Astrocyte of the cerebellum (primary cell): ENCODE measurements at places on chromosomes 12 and 14.

GRCh38 chr14:22908601-22909000, 10.3 kb downstream of the RBM23 start:
- DNase-seq, result no peak

GRCh38 chr14:44444454-44444853, 62.6 kb downstream of the FSCB start:
- no peak for DNase-seq

GRCh38 chr14:73719361-73719760, 5.2 kb upstream of the PNMA1 start:
- no peak for DNase-seq

DNA sequence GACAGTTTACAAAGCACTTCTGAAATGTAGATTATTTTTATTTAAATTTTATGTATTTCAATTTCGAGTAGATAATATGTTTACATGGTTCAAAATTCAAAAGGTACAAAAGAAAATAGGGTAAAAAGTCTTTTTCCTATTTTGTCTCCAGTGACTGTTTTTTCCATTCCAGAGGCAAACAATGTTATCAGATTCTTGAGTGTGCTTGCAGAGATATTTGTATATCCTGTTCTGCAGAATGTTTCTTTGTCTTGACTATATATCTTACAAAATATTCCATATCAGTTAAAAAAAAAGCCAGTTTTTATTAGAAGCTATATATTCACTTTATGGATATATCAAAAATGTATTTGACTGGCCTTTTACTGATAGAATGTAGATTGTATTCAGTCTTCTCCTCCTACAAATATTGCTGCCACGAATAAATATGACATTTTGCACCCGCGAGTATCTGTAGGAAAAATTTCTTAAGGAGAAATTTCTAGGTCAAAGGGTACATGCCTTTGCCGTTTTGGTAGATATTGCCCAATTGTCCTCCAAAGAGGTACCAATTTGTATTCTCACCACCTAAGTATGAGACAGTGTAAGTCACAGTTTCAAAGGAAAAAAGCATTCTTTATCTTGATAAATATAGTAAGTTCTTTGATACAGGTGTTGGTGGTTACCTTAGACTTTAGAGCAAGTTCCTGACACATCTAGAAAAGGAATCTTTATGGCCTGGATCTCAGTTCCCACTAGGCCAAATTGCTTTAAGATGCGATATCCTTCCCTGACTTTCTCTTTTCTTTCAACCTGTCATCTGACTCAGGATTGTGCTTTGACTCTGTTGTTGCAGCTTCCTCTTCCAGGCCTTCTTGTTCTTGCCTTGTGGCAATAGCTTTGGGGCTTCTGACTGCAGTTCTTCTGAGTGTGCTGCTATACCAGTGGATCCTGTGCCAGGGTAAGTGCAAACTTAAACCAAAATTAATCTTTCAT, 2.3 kb downstream of the KLRG1 start:
- DNase-seq, result no peak

DNA sequence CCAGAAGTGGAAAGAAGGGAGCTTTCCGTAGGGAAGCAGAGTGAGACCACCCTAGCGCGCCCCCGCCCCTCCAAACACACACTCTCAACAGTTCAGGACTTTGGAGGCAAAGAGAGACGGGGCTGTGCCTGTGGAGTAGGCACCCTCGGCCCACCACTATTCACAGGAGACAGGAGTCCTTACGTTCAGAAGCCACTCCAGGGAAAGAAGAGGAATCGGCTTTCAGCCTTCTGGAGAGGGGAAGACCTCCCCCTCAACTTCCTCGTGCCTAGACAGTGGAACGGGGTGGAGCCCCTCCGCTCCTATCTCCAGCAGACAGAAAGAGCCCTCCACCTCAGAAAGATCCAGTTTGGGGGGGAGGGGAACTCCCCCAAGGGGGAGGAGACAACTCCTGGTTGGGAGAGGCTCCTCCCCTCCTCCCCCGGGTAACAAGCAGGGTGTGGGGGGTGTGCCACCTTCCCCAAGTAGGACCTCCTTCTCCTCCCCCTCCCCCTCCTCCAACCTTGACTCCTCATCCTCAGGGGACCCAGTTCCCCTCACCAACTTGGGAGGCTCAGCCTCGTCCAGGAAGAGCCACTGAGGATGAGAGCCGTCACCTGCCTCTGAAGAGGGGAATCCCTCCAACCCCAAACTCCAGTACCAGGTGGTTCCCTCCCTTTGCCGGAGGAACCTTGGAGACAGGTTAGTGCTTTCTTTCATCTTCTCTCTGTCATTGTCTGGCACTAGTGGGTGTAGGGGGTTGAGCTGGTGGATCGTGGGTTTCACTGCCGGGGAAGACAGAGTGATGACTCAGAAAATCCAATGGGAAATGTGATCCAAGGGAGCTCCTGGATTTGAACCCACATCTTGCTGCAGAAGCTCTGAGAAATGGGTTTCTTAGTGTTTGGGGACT, 883 bp downstream of the FOXJ2 start:
- DNase-seq, result no peak

GRCh38 chr14:74425525-74426201, 347 bp downstream of the SYNDIG1L start:
- DNase-seq, result no peak

DNA sequence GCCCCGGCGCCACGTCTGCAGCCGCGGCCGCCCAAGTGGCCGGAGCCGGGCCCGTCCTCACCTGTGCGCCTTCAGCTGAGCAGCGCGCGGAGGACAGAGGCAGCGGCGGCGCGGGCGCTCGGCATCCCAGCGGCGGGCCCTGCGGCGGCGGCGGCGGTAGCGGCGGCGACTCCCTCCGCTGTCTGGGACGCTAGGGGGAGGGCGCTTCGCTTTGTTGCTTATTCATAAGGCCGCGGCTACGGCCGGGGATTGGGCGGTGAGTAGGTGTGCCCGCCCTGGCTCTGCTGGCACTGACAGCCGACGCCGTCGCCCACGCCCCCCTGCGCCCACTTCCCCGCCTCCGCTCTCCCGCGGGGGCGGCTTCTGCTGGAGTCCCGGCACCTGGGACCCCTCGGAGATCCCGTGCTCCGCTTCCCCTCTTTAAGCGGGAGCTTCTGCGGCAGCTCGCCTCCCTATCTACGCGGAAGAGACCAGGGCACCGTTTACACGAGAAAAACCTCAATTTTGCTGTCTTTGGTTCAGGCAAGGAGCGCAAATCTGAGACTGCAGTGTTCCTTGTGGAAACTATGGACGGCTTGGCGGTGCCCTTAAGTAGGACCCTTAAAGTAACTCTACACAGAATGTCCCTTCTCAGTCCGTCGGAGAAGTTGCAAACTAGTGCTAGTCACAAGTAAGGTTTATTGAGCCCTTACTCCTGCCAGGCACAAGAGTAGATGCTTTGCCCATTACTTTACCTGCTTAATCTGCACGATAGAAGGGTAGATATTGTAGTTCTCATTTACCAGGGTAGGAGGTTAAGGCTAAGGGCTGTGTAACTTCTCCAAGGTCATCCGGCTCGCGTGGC, at the start of gene ARMH4:
Gene ARMH4 (minus strand): TSS at position 200 of the 844 bp plus-strand sequence. CDS start 12,855 bp downstream, outside the sequence.
- DNase-seq, result peak; percentile 46

- no peak for DNase-seq
Measured at GRCh38 chr12:91119089-91119488, 7.8 kb upstream of the LUM start.

DNA sequence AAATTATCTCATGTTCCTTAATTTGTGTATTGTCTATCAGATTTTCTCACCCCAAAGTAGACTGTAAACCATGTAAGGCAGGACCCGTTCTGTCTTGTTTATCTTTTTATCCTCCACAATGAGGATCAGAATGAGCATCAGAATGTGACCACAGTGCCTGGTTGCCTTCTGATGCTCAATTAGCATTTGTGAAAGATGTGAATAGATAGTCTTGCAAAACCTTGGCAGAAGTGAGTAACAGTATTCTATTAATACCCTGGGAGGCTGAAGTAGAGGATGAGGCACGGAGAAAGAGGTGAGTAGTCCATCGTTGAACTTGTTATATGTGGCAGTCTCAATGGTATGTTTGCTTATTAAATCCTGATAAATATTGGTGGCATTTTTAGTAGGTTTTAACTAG, 781.4 kb downstream of the NRXN3 start:
- DNase-seq, result no peak

- DNase-seq, result no peak
Measured at GRCh38 chr12:89960607-89961394, 252.2 kb upstream of the ATP2B1 start.

GRCh38 chr12:12685305-12685704, 10.7 kb downstream of the GPR19 start:
- DNase-seq, result no peak

GRCh38 chr12:29426498-29426897, 45.5 kb upstream of the ERGIC2 start:
- no peak for DNase-seq

DNA sequence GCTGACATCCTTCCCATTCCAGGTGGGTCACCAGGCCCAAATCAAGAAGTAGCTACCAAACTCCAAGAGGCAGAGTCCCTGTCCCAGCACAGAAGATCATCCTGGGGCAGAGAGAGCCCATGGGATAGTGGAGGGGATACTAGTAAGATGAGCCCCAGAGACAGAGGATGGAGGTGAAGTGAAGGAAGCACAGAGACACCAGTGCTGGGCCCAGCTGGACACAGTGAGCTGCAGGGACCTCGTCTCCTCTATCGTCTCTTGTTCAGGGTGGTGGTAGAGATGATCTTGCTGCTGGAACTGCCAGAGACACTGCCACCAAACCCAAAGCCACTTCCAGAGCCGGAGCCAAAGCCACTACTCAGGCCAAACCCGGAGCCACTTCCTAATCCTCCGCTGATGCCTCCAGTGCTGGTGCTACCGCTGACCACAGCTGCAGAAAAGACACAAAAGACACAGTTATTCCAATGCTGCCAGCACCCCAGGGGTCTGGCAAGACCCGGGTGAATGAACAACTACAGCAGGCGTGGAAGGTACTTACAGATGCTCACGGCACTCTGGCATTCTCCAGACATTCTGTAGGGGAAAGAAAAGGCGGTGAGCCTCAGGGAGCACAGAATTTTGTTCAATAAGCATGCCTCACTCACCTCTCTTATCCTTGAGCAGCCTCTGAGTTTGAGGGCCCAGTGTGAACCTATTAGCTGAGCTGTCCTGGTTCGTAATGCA, 6.9 kb downstream of the KRT4 start:
- DNase-seq, result no peak

DNA sequence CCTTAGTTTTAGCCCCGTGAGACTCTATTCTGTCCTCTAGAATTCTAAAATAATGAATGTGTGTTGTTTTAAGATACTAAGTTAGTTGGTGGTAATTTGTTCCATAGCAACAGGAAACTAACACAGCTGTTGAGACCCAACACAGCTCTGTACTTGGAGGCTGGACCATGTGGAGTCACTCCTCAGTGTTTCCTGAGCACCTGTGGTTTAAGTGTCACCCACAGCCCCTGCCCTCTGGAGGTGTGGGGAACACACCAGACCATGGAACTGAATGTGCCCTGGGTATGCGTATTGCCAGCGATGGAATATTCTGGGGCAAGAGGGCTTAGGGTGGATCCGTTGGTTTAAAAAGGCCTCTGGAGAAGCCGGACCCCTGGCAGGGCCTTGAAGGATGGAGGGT, 16.6 kb upstream of the GPR68 start:
- no peak for DNase-seq

GRCh38 chr12:65121956-65122469, 908 bp upstream of the WIF1 start:
- DNase-seq, result no peak

DNA sequence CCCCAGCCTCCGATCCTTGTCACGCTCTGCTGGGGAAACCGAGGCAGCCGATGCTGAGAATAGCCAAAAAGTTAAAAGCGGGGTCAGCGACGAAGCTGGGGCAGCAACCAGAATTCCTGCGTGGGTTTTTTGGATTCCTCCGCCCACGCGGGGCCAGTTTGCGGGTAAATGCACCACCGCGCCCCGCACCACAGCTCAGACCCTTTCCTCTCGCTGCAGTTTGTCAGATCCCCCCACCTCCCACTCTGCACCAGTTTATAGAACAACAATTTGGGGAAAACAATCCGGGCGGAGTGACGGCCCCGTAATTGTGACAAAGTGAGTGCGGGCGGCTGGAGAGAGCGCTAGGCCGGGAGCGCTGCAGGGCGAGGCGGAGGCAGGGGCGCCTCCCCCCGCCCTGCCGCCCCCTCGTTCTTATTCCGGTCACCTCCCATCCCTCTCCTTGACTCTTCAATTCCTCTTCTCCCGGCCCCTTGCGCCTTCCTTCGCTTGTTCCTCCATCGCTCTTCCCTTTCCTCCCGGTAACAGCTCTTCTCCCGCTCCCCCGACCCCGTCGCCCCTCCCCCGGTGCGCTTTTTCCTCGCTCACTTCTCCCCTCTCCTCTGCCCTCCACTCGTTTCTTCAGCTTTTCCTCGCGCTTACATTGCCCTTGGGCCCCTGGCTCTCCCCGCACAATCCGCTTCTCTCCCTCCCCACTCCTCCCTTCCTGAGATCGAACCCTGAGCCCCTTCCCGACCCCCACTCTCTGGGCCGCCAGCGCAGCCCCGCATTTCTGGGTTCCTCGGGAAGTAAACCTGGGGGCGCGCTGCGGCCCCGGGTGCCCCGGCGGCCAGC, 646 bp upstream of the DNAJC22 start:
- DNase-seq, result no peak

GRCh38 chr14:48936362-48936761, 649.8 kb downstream of the RPS29 start:
- peak; percentile 76 for DNase-seq

- peak; percentile 40 for DNase-seq
Measured at GRCh38 chr12:22100958-22101748, 55.1 kb downstream of the CMAS start.

- no peak for DNase-seq
Measured at GRCh38 chr12:72578327-72578726, 306.2 kb downstream of the TRHDE start.

- DNase-seq, result no peak
Measured at GRCh38 chr12:30988646-30989286, 62.2 kb downstream of the TSPAN11 start.

DNA sequence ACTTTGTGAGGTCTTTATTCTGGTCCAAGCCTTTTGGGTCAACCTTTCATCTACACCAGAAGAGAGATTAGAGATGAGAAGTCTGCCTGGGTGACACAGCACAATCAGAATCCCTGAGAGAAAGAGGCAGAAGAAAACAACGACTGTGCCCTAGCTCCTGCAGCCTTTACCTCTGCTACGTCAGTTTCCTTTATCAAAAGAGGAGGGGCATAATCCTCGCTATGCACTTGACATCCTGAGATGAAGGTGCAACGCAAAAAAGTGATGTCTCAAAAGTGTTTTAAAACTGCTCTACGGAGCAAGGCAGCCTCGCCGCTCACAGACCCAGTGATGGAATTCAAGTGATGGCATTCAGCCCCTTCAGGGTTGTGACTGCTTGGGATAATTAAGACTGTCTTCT, 21.7 kb downstream of the ZDHHC22 start:
- DNase-seq, result no peak
